A549 treated with CORT108297 at 1 μM for 4 hours (cell line): ENCODE measurements at places on chromosomes 13 and 19. TPM values are rescaled to one million over a fixed set of nuclear protein-coding genes. Genes with fewer than 3 reads are reported as not detected.

The OBI1 gene
- 7.8 to 10.7 TPM (median 8.4 TPM) in 5 replicates for total RNA-seq

The NTF4 gene
- total RNA-seq: 0.46 to 0.58 TPM (median 0.51 TPM) in 5 replicates

The NKPD1 gene
- 0.09 to 0.21 TPM (median 0.10 TPM) in 5 replicates for total RNA-seq

The ZNF547 gene
- total RNA-seq: 1.1 to 1.9 TPM (median 1.6 TPM) in 5 replicates

The AMER2 gene
- total RNA-seq: not detected in 5 replicates

The SHC2 gene
- 0.52 to 1.4 TPM (median 1.1 TPM) in 5 replicates for total RNA-seq

The FUT6 gene
- not detected in 5 replicates for total RNA-seq

The FUT3 gene
- 0.06 TPM in 2 of 5 replicates, not detected in the others for total RNA-seq

The VSIG10L gene
- 6.8 to 12.2 TPM (median 10.4 TPM) in 5 replicates for total RNA-seq

The SOHLH2 gene
- not detected in 5 replicates for total RNA-seq

The HCST gene
- 0.28 to 0.76 TPM (median 0.62 TPM) in 4 of 5 replicates, not detected in the other for total RNA-seq

The MYH14 gene
- 4.4 to 6.8 TPM (median 5.8 TPM) in 5 replicates for total RNA-seq

The IQCN gene
- 0.48 to 0.68 TPM (median 0.50 TPM) in 5 replicates for total RNA-seq

The VSTM2B gene
- total RNA-seq: 0.07 to 0.09 TPM in 2 of 5 replicates, not detected in the others

The B3GNT8 gene
- total RNA-seq: 0.05 to 0.21 TPM (median 0.10 TPM) in 4 of 5 replicates, not detected in the other

The IL4I1 gene
- total RNA-seq: 0.61 to 1.2 TPM (median 0.96 TPM) in 5 replicates

The LENG9 gene
- 3.7 to 8.0 TPM (median 7.3 TPM) in 5 replicates for total RNA-seq

The ISYNA1 gene
- 25.9 to 47.4 TPM (median 43.7 TPM) in 5 replicates for total RNA-seq

The ADM5 gene
- 3.4 to 6.5 TPM (median 6.0 TPM) in 5 replicates for total RNA-seq

The NFIX gene
- 3.3 to 5.1 TPM (median 4.6 TPM) in 5 replicates for total RNA-seq

The ZNF845 gene
- total RNA-seq: 2.9 to 4.3 TPM (median 3.2 TPM) in 5 replicates

The CD33 gene
- total RNA-seq: 0.44 TPM in 1 of 5 replicates, not detected in the others

The KIR3DL2 gene
- total RNA-seq: not detected in 5 replicates

The HAUS8 gene
- 12.8 to 16.9 TPM (median 15.0 TPM) in 5 replicates for total RNA-seq

The NBEA gene
- 1.7 to 2.6 TPM (median 2.1 TPM) in 5 replicates for total RNA-seq

The CILP2 gene
- total RNA-seq: 0.13 to 0.45 TPM (median 0.22 TPM) in 5 replicates

The SCGB2B2 gene
- 0.05 to 0.28 TPM (median 0.15 TPM) in 3 of 5 replicates, not detected in the others for total RNA-seq

The GPR12 gene
- total RNA-seq: not detected in 5 replicates

The RNF113B gene
- total RNA-seq: not detected in 5 replicates

The PEG3 gene
- not detected in 5 replicates for total RNA-seq

The URAD gene
- total RNA-seq: not detected in 5 replicates

The NCR1 gene
- not detected in 5 replicates for total RNA-seq

The APOE gene
- 11.9 to 23.5 TPM (median 16.2 TPM) in 5 replicates for total RNA-seq

The PGLYRP2 gene
- 0.05 TPM in 1 of 5 replicates, not detected in the others for total RNA-seq

The SERP2 gene
- total RNA-seq: not detected in 5 replicates

The CLEC11A gene
- total RNA-seq: 6.0 to 10.9 TPM (median 10.5 TPM) in 5 replicates

The ZDHHC20 gene
- 14.6 to 22.8 TPM (median 20.0 TPM) in 5 replicates for total RNA-seq

The SRRM5 gene
- total RNA-seq: 0.65 to 1.3 TPM (median 0.76 TPM) in 5 replicates

The PABPC3 gene
- 0.10 to 0.17 TPM (median 0.14 TPM) in 5 replicates for total RNA-seq

The HSD17B14 gene
- total RNA-seq: 12.0 to 18.1 TPM (median 15.2 TPM) in 5 replicates

The FCER2 gene
- total RNA-seq: not detected in 5 replicates

The HPN gene
- 0.05 to 0.09 TPM (median 0.07 TPM) in 5 replicates for total RNA-seq

The TEX29 gene
- total RNA-seq: 0.13 to 0.29 TPM in 2 of 5 replicates, not detected in the others

The SMIM17 gene
- 0.16 to 0.19 TPM in 2 of 5 replicates, not detected in the others for total RNA-seq

The PLIN4 gene
- total RNA-seq: 0.12 to 0.32 TPM (median 0.25 TPM) in 5 replicates

The FFAR2 gene
- total RNA-seq: 0.03 TPM in 1 of 5 replicates, not detected in the others

The TMEM255B gene
- total RNA-seq: 0.55 to 1.0 TPM (median 0.65 TPM) in 5 replicates

The CTXN1 gene
- 8.5 to 24.3 TPM (median 22.2 TPM) in 5 replicates for total RNA-seq

The ZNF541 gene
- total RNA-seq: not detected in 5 replicates
